ENCODE measurements at places on chromosomes 11 and 22.

DNA sequence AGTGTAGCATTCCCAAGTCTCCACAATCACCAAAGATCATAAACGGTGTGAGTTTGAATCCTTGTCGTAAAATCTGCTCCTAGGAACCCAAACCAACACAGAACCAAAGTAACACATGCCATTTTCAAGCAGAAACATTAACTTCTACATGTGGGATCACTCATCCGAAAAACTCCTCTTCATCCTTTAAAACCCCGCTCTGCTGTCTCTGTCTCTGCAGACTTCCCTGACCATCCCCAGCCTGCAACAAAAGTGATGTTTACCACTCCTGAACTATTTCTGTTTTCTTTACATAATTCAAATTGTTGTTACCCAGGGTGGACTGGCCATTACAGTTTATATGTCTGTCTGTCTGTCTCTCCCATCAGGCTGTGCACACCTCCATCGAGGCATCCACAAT is 54.0 kb downstream of the SLC1A2 start:
- DNase-seq = no peak

DNA sequence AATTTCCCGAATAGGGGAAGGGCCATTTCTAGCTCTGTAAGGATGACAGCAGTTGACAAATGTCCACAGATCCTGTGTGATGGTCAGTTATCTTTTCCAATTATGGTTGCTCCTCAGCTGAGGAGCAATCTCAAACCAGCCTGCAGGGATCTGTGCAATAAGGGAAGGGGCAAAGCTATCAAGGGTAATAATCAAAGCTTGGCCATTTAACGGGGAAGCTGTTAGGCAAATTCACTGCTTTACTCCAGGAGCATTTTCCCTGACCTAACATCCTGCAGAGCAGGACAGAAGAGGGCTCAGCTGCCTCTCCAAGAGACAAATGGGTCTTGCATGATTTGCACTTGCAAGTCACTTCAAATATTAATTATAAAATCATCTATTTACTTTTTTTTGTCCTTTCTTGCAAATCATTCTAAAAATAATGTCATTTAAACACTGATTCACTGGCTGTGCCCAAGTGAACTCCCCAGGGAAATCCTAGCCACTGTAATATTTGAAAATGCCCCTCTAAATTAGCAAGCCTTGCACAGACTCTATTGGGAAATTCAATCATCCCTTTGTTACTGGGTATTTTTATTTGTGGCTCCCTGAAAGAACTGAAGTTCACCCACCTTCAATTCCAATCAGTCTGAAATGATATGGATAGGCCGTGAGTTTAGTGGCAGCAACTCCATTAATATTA is 1256.7 kb downstream of the LRRC4C start:
- no peak for DNase-seq

DNA sequence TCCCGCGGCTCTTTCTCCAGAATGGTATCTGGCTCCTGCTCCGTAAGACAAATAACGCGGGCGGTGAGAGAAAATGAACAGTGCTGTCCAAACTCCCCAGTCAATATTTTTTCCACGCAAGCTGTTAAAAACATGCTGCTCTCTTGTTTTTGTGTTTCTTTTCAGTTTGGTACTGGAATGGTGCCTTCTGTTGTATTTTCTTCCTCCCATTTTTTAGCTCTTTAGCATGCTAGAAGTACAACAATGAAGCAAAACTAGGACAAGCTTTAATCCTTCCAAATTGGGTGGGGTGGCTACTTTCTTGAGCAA is 599 bp upstream of the PPP2R1B start:
- DNase-seq = no peak

DNA sequence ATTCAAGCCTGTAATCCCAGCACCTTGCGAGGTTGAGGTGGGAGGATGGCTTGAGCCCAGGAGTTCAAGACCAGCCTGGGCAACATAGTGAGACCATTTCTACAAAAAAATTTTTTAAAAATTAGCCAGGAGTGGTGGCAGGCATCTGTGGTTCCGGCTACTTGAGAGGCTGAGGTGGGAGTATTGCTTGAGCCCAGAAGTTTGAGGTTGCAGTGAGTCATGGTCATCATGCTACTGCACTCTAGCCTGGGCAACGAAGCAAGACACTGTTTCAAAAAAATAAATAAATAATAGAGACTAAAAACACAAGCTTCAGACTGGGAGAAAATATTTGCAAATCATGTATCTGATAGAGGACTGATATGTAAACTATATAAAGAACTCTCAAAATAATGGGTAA is 33.2 kb downstream of the BTBD10 start:
- DNase-seq = no peak

DNA sequence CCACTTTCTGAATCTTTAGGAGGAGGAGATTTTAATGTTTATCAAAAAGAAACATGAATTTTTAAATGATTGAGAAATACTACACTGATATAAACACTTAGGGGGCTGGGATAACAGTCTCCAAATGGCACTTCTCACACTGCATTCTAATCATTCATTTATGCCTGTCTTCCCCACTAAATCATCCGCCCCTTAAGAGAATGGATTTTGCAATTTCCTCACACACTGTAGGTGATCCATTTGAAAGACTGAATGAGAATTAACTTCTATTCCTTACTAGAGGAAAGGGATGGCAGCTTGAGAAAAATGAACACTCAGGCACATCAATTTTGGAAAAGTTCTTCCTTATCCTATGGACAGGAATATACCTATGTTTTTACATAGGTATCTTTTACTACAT is 7.6 kb upstream of the POU2AF2 start:
- no peak for DNase-seq

GRCh38 chr11:13663631-13664071 is 4.8 kb upstream of the FAR1 start:
- DNase-seq = no peak

- DNase-seq = no peak
Observed at GRCh38 chr11:63534895-63535461, 1.6 kb upstream of the PLAAT4 start.

DNA sequence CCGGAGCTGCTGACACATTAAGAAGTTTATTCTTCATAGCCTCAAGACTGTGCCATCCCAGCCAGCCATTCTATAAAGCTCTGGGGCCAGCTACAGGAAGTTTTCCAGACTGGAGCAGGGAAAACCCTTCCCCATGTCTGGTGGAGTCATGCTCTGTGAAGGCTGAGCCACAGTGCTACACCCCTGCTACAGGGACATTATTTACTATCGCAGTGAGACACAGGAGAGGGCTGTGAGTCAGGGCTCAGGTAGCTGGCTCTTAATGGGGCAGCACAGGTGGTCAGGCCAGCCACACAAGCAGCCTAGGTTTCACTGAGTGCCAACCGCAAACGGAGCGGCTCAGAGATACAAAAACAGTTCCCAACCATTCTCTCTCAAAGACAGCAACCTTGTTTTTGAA is 12.1 kb downstream of the HPS4 start:
- DNase-seq = no peak

Data from posterior cingulate gyrus (tissue), 11 donors.